ENCODE measurements at places on chromosomes 2 and 18.

DNA sequence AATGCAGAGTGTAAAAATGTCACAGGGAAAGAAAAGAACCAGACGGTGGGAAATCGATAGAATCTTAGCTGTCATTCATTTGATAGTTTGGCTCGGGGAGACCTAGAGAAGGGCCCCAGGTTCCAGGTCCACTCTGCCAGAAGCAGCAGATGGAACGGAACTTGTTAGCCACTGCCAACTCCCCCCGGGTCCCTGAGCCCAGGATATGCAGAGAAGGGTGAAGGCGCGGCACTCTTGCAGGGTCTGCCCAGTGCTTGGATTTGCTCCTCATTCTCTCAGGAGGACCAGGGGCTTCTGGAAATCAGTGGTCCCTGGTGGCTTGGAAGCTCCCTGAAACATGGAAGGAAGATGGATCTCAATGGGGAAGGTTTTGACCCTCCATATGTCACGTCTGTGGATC lies 11.6 kb upstream of the XDH start:
- no peak for DNase-seq

GRCh38 chr2:241217320-241218031 lies 29.0 kb downstream of the ANO7 start:
- DNase-seq, result peak; percentile 9

DNA sequence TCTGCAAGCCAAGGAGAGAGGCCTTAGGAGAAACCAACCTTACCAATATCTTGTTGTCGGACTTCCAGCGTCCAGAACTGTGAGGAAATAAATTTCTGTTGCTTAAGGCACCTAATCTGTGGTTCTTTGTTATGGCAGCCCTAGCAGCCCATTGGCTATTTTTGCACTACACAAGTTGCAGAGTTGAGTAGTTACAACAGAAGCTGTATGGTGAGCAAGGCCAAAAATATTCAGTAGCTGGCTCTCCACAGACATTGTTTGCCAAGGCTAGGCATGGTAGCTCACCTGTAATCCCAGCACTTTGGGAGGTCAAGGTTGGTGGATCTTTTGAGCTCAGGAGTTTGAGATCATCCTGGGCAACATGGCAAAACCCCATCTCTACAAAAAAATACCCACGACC lies 27.1 kb upstream of the SCYGR1 start:
- no peak for DNase-seq

GRCh38 chr2:229081411-229081810 lies 189.7 kb downstream of the PID1 start:
- DNase-seq, result no peak

DNA sequence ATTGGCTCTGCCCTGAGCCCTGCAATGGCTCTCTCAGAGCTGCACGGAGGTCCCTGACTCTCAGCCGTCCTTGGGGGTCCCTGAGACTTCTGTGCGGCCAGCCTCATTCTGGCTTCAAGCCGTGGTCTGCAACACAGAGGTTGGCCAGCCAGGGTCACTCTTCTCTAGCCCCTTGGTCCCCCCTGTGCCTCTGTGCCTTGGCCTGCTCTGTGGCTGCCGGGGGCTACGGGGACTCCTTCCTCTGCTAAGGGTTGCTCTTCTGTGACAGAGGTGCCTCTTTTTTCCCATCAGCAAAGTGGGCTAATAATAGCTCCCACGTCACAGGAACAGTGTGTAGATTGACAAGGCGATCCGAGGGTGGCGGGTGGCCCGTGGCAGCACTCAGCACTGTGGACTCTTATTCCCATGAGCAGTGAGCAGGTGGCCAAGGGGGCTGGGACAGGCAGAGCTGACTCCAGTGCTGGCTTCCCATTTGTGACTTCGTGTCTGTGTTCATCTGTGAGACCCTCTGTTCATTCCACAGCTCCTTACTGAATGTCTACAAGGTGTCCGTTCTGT lies 19.4 kb downstream of the INHBB start:
- DNase-seq, result no peak

Data from T follicular helper cell (primary cell).